ENCODE measurements at places on chromosomes 6 and 20.

GRCh38 chr20:55668631-55669030, 336.7 kb downstream of the CBLN4 start:
- no peak for DNase-seq

- DNase-seq = no peak
Observed at GRCh38 chr6:2697291-2697690, 53.4 kb downstream of the MYLK4 start.

GRCh38 chr20:63843222-63843621, 12.2 kb upstream of the ZBTB46 start:
- no peak for DNase-seq

GRCh38 chr6:35895560-35895959, 25.3 kb downstream of the SRPK1 start:
- DNase-seq = no peak

DNA sequence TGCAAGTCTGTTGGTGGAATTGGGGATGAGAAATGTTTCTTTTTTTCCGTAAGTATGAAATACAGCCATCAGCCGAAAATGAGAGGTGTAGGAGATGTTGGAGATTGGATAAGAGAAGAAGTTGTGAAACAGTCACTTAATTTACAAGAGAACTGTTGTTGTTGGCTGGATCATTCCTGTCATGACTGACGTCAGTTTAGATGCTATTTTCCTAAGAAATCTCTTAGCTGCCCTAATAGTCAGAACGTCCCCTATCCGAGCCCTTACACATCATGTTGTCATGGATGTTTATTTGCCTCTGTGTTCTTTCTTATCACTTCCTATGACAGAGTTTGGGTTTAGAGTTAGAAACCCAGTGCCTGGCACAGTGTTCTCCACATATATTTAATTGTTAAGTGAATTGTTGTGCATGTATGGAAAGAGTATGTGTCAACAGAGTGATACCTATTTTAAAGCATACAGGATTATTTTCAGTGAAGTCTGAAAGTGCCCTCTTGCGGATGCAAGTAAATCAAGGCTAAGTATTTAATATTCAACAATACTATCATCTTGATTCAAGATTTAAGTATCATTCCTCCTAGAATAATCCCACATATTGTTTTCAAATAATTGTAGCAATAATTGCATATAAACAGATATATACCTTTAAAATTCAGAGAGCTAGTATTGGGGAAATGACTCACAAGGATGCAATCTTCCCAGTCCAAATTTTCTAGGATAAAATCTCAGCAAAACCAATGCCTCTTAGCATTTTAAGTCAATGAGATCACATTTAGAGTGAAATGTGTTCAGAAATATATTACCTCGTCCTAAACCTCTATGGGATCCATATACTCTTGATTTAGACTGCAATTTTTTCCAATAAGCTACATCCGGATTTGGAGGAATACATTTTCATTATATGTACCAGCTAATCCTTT, 309.9 kb upstream of the NOX3 start:
- DNase-seq = no peak

GRCh38 chr6:104325341-104326172, 534.2 kb downstream of the HACE1 start:
- no peak for DNase-seq

GRCh38 chr20:62957136-62958117, 4.9 kb downstream of the SLC17A9 start:
- DNase-seq = no peak

- no peak for DNase-seq
Observed at GRCh38 chr6:1689141-1689540, 79.4 kb downstream of the FOXC1 start.

All from CD4-positive, alpha-beta T cell treated with Interleukin-17A for 1 hour (primary cell).